Activated T-cell treated with anti-CD3 and anti-CD28 coated beads, Interleukin-2, amount 50 U/mL, for 24 hours (primary cell): ENCODE measurements at places on chromosomes 3 and 15.

DNA sequence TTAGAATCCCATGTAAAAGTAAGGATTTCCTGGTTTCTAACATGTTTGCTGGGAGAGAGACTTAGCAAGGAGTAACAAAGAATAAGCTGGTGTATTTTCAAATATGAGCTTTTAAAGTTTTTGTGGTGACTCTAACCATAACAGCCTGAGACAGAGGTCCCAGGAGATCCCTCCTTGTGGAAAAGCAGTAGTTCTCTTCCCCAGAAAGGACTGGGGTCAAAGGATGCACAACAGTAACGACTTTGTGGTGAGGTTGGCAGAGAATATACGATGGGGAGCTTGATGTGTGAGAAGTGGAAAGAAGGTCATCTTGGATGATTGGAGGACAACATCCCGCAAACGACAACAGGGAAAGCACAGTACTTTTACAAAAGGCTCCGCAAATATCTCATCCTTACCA is 38.2 kb downstream of the ABHD5 start:
- DNase-seq, result no peak

DNA sequence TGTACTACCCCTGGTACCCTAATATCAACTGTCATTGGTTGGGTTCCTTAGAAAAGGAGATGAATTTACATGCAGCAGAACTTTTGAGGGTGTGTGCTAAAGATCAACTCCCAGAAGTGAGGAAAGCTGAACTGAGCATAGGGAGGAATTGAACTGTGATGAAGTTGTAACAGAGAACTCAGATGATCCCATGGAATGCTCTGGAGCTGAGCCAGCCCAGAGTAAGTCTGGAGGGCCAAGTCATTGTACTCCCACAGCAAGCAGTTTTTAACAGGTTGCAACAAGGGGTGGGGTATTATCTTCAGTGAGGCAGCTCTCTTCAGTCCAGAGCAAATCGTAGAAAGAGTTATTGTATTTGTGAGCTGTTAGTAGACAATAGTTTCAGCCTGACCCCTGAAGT is 572.3 kb downstream of the PYDC2 start:
- DNase-seq, result no peak

DNA sequence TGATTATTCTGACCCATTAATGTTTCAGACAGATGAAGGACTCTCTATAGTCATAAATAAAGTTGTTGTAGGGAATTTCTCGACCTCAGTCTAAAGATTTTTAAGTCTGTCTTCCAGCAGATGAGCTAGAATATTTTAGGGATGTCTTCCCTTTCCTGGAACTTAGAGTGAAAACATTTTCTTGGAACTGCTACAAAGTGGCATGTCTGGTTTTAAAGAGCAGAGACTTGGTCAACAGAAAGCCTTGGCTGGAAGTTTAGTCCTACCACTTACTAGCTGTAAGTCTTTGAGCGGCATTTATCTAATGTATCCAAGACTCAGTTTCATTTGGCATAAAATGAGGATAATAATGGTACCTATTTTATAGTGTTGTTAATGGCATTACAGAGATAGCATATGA is 120.0 kb upstream of the TGFBR2 start:
- no peak for DNase-seq

DNA sequence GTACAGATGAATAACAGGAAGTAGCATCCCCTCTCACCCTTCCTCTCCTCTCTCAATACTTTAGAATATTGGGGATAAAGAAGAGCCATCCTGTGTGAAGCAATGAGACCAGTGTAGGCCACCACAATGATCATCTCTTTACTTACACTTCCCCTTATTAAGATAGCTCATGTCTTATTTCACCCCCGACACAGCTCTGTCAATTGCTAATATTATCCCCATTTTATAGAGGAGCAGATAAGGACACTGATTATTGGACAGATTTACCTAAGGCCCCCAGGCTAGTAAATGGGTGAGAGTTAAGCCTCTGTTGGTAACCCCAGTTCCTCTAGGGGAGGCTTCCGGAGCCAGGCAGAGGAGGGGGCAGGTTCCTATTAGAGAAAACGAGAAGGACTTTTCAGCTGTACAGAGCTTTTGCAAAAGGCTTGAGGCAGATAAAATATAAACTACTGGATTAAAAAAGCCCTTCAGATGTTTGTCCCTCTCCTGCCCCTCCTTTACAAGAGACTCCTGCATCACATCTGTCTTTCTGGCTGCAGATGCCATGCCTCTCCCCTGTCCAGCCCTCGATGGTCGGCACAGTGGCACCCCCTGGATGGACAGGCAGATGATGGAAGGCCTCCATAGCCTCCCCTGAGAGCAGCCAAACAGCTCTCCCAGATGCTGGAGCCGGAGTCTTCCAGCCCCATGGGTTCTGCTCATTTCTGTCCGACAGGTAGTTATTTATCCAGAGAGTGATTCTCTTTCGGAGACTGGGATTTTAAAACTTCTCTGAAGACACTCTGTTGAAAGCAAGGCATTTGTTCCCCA is 49.4 kb upstream of the LCTL start:
- DNase-seq, result no peak

GRCh38 chr3:188752850-188753249 is 418.9 kb upstream of the TPRG1 start:
- DNase-seq, result no peak

DNA sequence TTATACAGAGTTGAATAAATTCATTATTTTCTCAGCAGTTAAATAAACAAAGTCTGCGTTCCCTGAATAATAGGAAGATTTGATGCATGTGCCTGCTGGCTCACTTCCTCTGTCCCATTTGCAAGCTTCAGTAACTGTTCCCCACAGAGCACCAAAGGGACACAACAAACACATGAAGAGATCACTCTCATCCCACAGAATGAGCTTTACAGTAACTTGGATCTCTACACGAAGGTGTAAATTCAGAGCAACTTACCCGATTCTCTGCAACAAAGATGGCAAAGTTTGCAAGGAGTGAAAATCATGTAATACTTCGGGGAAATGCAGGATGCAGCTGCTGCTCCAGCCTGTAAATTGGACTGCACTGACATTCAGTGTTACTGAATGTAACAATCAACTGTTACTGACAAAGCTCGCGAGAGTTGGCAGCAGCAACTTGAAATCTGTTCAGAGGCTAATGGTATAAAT is at the start of gene BCHE:
BCHE (minus strand) TSS at position 366 of the 468 bp plus-strand sequence. CDS start 6,390 bp downstream, outside the sequence.
- no peak for DNase-seq

DNA sequence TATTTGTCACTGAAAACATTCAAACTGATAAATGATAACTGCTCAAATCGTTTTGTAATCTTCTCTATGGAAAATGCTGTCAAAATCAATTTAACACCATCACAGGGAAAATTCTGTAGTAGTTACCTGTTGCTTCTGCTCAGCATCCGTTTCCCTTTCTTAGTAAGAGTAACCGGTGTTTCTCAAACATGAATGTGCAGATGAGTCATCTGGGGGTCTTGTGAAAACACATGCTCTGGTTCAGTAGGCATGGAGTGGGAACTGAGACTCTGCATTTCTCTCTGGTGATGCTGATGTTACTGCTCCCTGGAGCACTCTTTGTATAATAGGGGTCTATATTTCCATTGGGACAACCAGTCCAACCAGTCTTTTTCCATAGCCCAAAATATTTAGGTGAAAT is 145.1 kb downstream of the SEMA6D start:
- DNase-seq, result no peak

GRCh38 chr3:160876643-160877042 is 120.6 kb downstream of the PPM1L start:
- no peak for DNase-seq

DNA sequence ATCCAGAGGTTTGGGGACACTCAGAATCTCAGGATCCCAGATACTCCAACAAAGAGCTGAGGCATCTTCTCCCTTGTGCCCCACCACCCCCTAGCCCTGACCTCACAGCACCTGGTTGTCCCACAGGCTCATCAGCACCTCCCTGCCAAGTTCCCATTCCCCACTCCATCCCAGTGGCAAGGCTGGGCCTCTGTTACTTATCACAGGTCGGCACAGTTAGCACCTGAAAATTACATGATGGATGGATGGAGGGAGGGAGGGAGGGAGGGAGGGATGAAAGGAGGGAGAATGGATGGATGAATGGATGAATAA is 12.8 kb downstream of the MYL3 start:
- DNase-seq, result no peak

DNA sequence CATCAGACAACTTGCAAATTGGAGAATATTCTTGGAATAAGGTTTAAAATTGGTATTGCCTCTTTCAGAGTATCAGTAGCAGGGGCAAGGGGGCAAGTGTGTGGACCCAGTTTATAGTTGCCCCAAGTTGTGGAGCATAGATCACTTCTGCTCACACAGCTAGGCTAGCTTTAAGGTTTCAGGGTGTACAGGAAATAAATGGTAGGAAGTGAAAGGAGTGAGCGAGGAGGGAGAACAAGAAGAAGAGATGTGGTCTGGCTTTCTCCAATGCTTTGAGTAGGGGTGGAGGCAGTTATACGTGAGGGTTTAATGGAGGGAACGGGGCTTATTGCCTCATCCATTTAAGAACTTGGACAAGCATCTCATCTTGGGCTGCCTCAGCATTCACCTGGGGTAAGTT is 290.0 kb upstream of the CFAP20DC start:
- DNase-seq, result no peak

GRCh38 chr15:99721104-99721778 is 12.0 kb downstream of the LYSMD4 start:
- DNase-seq, result no peak

- DNase-seq, result no peak
Observed at GRCh38 chr15:33735637-33736247, 232.6 kb upstream of the CHRM5 start.

- no peak for DNase-seq
Observed at GRCh38 chr3:109631897-109632296, 294.6 kb upstream of the DPPA4 start.

- DNase-seq, result no peak
Observed at GRCh38 chr3:14392803-14393319, 9.5 kb upstream of the SLC6A6 start.

DNA sequence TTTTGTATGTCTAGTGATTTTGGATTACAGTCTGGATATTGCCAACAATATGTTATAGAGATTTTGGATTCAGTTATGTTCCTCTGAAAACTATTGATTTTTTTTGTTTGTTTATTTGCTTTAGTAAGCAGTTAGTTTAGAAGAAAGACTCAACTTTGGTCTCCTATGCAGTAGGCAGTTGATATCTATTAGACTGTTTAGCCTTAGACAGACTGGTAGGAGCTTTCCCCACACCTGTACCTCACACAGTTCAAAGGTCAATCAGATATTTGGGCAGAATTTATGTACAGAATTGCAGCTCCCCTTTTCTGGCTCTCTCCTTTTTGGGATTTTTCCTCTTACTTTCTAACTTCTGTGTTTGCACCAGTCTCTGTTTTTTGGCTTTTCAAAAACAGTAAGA is 42.3 kb downstream of the IL20RB start:
- no peak for DNase-seq

DNA sequence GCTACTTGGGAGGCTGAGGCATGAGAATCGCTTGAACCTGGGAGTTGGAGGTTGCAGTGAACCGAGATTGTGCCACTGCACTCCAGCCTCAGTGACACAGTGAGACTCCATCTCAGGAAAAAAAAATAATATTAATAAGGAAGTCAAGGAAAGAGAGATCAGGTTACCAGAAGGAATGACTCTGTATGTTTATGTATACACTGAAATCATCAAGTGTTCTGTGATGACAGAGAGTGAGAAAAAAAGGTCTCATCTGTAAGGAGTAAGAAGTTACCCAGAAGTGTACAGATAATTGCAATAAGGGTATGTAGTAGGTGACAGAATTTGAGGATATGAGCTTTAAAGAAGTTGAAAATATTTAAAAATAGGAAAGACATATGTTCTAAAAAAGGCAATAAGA is 4.3 kb upstream of the CCDC50 start:
- no peak for DNase-seq

DNA sequence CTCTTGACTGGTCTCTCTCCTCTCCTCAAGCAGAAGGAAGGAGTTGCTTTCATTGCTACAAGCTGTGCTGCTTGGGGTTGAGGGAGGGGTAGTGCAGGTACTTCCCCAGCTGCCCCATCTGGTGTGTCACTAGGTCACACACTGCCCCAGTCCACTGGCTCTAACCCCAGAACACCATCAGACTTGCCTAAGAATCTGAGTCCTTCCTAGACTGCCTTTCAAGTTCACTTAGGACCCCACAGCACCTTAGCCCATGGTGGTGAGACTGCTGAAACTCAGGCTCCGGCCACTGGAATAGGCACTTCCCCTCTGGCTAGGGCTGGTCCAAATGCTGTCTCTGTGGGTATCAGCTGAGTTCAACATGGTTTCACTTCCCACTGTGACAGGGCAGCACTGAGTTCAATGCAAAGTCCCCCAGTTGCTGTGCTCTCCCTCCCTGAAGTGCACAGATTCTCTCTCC is 279.7 kb upstream of the GOLGA6L4 start:
- no peak for DNase-seq

DNA sequence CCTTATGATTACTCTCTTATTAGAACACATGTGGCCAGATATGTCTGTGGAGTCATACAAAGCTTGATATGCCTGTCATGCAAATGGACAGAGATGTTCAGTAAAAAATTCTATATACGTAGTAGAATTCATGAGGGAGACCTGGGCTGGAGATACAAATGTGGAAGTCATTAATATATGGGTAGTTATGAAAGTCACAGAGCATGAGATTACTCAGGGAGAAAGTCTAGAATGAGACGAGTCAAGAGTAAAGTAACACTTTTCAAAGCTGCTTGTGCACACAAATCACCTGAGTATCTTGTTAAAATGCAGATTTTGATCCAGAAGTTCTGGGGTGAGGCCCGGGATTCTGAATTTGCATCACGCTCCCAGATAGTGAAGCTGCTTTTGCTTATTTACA is 28.4 kb downstream of the OXSM start:
- DNase-seq, result no peak

DNA sequence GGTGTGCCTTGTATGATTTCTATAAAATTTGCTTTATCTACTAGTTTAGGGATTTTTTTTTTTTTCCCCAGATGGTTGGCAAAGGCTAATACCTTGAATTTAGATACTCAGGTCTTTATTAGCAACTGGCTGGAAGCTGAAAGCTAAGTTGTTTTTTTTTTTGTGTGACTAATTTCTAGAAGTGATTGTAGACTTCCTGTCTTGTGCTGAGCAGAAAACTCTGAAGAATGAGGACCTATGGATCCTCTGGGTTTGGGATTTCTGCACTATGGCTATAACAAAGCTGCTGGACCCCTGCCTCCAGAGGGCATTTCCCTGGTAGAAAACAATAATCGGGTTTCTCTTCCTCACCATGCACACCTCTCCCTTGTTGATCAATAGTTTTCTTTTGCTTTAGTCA is 10.0 kb downstream of the ARIH2 start:
- DNase-seq, result no peak

GRCh38 chr15:74314795-74315438 is 52.5 kb downstream of the CYP11A1 start:
- peak; percentile 51 for DNase-seq

DNA sequence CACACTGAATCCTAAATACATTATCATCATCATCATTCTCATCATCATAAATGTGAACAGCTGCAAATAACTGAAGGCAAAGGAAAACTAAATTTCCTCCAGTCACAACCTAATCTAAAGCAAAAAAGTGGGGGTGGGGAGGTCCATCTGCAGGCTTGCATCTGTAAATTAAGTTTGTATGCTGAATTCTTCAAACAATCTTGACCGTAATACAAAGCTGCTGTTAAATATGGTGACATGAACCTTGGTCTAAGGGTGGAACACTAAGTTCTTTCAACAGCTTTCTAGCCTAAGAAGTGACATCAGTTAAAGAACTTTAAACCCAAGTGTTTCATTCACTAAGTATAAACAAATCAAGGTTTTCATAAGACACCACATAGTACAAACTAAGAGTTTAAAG is 4.3 kb downstream of the LRRFIP2 start:
- no peak for DNase-seq

GRCh38 chr3:57596495-57597126 is 533 bp downstream of the ARF4 start:
- peak; percentile 63 for DNase-seq

- no peak for DNase-seq
Observed at GRCh38 chr3:66933233-66933632, 64.9 kb upstream of the KBTBD8 start.

- no peak for DNase-seq
Observed at GRCh38 chr15:46595016-46595415, 960.2 kb downstream of the SQOR start.
